ENCODE measurements at places on chromosomes 2 and 18.
A peak's percentile ranks its signal among the peaks of the same experiment; 100 is the strongest.

DNA sequence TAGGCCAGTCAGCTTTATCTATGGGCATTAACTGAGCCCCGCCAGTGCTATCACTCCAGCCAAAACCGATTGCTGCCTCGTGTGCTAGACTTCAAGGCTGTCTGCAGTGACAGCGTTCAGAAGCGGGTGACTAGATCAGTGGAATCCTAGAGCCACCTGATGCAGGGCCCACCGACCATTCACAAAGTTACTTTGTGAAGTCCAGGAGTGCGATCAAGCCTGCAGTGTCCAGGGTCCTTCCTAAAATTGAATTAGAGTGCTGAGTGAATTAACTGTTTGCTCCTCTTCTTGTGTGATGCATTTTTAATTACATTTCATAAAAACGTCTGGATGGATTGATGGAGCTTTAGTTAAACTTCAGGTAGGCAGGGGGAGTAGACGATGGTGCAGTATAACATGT is 13.9 kb downstream of the PCARE start:
- no peak for DNase-seq

GRCh38 chr18:8139891-8140406 is 469.3 kb upstream of the RAB12 start:
- no peak for DNase-seq

GRCh38 chr2:142670362-142670761 is 207.1 kb upstream of the KYNU start:
- DNase-seq, result no peak

DNA sequence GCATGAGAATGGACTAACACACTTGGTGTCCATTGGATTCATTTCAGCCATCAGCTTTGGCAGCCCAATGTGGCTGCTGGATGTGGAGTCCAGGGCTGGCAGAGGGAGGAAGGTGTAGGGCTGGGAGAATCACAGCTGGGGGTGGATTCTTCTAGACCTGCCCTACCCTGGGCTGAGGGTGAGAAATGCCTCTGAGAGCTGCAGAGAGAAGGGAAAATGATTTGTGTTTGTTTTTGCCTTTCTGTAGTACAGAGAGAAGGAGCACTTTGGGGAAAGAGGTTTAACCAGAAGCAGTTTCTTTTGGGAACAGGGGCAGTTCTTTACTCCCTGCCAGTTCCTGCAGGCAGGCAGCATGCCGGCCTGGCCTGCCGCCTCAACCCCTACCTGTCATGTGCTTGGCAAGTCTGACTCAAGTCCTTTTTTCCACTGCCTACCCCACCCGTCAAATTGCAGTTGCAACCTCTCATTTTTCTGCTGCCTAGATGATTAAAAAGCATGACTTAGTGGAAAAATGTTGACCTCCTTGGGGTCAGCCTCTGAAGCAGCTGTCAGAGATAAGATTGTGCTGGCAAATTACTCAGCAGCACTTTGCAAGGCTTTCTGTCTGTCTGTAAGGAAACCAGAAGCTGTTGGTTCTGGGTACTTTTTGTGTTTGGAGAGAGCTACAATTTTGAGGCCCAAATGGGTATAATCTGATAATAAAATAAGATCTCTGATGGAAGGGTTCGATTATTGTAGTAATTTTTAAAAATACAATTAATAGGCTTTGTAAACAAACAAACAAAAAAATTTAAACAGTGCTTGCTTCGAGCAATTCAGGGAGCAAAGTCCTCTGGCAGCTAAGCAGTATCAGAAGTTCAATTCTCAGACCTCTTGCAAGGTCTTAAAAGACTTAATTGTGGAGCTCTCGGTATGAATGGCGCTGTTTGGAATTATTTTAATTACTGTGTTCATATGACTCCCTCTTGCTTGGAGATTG is 21.7 kb downstream of the LBH start:
- peak; percentile 74 for DNase-seq

DNA sequence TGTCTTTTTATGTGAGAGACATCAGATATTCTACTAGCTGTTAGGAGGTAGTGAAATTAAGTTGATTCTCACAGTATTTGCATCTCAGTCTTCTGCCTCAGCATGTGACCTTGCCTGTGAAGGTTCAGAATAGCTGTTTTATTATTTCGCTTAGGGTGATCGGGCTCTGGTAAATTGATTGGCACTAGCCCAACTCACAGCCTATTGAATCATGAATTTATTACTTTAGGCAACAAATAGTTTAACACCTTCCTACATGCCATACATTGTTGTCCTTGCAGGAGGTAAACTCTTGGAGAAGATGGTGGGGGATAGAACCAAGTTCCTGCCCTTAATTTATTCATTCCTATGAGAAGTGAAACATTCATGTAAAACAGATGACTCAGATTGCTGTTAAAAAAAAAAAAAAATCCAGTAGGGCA is 101.9 kb downstream of the GPD2 start:
- DNase-seq, result no peak

DNA sequence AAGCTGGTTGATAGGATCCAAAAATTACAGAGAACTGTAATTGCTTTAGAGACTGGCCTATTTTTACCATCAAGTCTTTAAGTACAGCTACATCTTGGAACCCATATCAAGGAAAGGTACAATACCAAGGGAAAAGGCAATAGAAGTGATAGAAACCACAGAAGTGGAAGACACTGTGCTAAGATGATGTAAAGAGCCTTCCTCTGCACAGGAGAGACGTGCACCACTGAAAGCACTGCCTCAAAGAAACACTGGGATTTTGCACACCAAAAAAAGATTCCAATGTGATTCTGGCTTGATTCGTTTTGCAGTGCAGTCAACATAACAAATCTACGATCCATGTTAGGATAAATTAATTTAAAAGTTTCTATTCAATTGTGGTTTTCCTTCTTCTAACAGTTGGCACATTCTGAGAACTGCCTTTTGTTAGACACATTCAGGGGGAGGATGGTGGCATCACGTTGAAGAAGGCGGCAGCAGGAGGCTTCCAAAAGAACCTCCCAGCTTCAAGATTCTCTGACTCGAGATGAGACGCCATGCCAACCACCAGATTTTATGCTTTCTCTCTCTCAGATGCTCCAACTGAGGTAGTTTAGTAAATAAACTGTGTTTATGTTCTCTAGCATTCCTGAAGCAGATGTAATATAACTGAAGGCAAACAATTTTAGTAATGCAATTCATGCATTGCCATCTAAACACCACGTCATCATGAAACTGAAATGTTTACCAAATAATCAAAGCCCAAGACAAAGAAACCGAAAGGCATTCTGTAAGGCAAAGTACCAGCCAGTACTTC is 102.9 kb downstream of the BCL2 start:
- DNase-seq, result no peak

- no peak for DNase-seq
Observed at GRCh38 chr2:16303273-16303577, 362.4 kb downstream of the CYRIA start.

DNA sequence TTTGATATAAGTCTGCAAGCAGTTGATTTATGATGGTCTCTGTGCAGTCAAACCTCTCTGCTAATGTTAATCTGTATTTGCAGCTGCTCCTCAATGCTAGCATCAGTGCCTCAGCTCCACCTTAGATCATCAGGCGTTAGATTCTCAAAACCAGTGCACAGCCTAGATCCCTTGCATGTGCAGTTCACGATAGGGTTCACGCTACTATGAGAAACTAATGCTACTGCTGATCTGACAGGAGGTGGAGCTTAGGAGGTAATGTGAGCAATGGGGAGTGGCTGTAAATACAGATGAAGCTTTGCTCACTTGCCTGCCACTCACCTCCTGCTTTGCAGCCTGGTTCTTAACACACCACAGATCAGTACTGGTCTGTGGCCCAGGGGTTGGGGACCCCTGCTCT is 18.4 kb downstream of the RBKS start:
- no peak for DNase-seq

GRCh38 chr2:82169379-82169778 is 1864.8 kb upstream of the LRRTM1 start:
- DNase-seq, result no peak

GRCh38 chr18:12246849-12247808 is 7.0 kb upstream of the CIDEA start:
- no peak for DNase-seq

- no peak for DNase-seq
Observed at GRCh38 chr18:68764016-68764415, 33.9 kb upstream of the CCDC102B start.

DNA sequence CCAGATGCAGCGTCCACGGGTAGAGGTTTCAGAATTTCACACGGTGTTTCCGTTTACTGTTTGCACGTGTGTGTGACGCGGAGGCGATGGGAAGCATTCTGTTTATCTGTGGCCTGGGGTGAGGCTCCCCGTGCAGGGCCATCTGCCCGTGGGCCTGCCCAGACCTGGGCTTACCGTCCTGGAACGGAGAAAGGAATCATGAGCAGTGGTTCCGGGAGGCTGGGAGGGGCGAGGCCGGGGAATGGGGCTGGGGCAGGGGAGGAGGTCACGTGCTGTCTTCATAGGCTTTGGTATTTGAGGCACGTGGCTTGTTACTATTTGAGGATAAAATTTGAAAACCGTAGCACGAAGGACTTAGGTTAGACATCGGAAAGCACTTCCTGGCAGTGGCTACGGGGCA is 77.9 kb downstream of the RTP5 start:
- DNase-seq, result no peak

DNA sequence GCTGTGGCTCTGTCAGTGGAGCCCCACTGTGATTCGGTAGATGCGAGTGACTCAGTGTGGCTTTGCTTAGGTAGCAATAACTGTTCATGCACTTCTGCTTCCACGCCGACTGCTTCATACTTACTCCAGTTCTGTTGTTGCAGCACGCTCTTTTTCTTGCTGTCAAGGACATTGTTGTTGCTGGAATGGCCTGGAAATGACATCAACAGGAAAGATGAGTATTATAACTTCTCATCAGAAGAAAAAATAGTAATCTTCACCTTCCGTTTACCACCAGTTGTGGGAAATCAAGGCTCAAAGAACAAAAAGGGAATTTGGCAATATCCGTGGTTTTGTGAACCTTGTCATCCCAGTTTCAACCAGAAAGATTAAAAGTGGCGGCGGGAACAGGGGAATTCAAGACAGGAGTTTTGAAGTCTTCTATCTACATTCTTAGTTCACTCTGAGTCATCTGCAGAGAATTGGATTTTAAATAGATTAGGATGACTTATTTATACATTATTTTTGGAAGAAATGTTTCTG is 8.3 kb downstream of the TM4SF20 start:
- DNase-seq, result no peak

GRCh38 chr2:69667805-69668382 is 24.4 kb upstream of the AAK1 start:
- DNase-seq, result no peak

DNA sequence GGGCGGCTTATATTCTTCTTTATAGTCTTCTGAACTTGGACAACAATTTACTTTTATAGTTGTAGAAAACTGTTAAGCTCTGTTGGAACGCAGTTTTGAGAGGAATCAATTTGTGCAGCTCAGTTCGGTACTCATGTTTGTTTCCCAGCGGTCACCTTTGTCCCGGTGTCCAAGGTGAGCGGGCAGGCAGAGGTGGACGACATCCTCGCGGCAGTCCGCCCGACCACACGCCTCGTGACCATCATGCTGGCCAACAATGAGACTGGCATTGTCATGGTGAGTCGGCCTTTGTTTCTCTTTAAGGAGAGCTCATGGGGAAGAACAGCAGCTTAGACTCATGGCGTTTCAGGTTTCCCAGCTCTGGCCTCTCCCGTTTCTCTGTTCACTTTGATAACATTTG is 18.6 kb upstream of the ESPNL start:
- no peak for DNase-seq

DNA sequence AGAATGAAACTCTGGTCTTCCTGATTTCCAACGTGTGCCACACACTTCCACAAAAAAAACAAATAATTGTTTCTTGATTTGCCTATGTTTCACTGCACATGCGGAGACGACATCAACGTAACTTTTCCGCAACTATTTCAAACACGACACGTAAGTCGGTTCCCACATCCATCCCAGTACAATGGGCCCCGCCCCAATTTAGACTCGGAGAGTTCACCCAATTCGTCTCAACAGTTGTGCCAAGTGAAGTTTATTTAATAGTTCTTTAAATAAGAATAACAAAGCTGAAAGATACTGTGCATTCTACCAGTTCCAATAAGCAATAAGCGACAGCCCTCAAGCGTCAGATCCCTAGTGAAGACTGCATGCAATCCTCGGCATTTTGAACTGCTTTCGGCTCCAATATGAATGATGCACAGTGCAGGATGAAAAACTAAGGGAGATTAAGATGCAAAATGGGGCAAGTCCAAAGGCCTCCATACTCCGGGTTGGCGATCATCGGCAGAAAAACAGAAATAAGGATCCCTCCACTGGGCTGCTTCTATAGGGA is 664 bp downstream of the CCT4 start:
- peak; percentile 42 for DNase-seq

- DNase-seq, result no peak
Observed at GRCh38 chr2:26054598-26055348, 20.9 kb downstream of the RAB10 start.

DNA sequence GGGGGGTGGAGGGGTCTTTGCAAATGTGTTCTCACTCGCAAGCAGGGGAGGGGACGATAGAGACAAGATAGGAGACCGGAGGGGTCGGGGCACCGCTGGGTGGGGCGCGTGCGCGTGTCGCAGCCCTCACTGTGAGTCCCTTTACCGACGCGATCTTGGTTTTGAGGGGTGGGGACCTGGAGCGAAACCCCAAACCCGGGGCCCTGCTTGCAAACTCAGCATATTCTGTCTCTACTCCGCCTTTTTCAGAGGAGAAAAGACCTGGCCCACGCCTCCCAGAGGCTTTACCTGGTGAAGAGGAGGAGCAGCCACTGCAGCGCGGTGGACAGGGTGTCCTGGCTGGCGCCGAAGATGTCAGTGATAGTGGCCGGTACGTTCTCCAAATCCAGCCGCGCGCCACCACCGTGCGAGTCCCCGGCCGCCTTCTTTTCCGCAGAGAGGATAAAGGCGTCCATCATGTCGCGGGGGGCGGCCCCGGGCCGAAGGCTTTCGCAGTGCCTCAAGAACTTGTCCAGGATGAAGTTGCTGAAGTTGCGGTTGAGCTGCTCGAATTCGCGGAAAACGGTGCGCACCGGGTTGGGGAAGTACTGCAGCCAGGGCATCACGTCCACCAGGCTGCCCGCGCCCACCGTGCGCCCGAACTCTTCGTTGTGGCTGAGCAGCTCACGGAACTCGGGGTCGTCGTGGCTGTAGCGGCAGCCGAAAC is 1.7 kb downstream of the CYP1B1 start:
- peak; percentile 51 for DNase-seq

- DNase-seq, result no peak
Observed at GRCh38 chr2:217118559-217119284, 258.9 kb upstream of the TNP1 start.

GRCh38 chr2:200417366-200417765 is 92.5 kb downstream of the KCTD18 start:
- DNase-seq, result no peak

DNA sequence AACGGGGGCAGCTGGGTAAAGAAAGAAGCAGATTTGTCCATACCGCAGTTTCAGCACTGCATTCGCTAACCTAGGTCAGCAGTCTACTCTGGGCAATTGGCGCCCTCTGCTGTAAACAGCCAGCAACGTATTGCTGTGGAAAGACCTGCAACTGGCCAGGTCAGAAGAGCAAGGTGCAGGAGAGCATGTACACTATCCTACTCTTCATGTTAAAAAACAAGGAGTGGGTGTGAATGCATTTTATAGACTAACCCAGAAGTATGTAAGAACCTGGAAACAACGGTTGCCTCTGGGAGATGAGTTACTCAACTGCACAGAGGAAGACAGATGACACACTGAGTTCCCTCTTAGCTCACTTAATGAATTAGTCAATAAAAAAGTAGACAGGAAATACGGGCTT is 6.2 kb downstream of the MRPS5 start:
- DNase-seq, result peak; percentile 73

- DNase-seq, result no peak
Observed at GRCh38 chr2:200274116-200275075, 32.1 kb upstream of the SPATS2L start.
